ENCODE measurements at places on chromosomes 13 and 19.
A peak's percentile ranks its signal among the peaks of the same experiment; 100 is the strongest.

DNA sequence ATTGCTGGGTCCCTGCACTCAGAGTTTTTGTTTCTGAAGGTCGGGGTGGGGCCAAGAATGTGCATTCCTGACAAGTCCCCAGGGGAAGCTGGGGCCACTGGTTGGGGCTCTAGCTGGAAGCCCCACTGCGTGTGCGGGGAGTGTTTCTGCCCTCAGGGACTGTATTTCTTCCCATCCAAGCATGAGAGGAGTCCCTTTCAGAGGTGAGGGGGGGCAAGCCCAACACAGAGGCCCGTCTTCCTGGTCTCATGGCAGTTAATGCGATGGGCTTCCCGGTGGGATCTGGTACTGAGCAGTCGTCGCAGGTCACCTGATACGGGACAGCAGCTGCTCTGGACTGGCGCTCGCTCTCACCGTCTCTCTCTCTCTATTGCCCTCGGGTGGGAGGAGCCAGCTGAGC lies 50.4 kb downstream of the GPR12 start:
- DNase-seq = no peak

GRCh38 chr13:31168166-31168565 lies 6.5 kb upstream of the HSPH1 start:
- DNase-seq = no peak

GRCh38 chr19:18278521-18279265 lies 2.7 kb downstream of the JUND start:
- DNase-seq = no peak

GRCh38 chr19:16216744-16217670 lies 19.3 kb downstream of the AP1M1 start:
- DNase-seq = no peak

- peak; percentile 69 for DNase-seq
These were observed 7.3 kb downstream of the MRPL4 start for GRCh38 chr19:10259162-10259905.

GRCh38 chr19:1507763-1508506 lies 4.9 kb downstream of the ADAMTSL5 start:
- peak; percentile 88 for DNase-seq

DNA sequence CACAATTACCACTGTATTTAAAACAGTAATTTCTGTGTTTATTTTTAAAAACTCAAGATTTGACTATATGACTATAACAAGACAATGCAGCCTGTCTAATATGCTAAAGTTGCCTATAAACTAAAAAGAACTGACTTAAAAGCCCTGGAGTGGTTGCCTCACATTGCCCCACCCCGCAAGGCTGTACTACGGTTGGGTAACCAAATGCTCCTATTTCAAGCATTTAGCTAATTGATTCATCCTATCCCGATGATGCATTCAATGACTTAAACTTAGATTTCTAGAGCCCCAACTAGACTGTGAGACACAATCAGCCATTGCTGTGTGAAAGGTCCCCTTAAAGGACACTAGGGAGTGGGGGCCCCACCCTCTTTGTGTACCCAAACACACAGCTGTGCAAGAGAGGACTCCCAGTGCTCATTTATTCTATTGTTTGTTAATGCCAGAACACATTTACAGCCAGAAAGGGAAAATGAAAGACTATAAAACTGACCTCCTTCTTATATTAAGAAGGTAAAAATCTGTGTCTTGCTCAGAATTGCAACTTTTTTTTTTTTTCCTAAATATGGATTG lies 66.9 kb downstream of the MIPEP start:
- no peak for DNase-seq

DNA sequence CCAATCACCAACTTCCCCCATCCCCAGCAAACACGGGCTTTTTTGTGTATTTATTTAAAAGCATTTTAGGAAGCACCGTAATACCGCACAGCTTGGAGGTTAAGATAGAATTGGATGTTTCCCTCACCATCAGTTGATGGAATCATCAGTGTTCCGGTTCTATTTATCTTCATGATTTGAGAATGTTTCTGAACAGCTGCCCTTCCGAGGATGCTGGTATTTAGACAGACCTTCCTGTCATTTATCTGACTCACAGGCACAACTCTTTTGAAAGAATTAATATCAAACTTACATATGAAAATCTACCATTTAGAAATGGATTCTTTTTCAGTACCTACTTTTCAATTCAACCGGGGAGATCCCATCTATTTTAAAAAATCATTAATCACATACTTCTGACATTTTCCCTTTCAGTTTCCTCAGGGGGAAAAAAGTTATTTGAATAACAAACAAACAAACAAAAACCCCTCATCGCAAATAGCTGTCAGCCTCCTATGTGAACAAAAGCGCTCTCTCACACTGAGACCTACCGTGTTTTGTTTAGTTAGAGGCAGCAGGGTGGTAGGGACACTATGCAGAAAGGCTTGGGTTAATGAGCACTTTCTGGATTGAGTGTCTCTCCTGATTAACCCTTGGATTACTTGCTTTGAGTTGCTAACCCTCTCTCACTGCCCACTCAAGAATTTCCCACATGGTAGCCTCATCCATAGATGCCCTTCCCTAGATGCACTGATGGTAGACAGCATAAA lies 189.3 kb downstream of the TM9SF2 start:
- DNase-seq = no peak

DNA sequence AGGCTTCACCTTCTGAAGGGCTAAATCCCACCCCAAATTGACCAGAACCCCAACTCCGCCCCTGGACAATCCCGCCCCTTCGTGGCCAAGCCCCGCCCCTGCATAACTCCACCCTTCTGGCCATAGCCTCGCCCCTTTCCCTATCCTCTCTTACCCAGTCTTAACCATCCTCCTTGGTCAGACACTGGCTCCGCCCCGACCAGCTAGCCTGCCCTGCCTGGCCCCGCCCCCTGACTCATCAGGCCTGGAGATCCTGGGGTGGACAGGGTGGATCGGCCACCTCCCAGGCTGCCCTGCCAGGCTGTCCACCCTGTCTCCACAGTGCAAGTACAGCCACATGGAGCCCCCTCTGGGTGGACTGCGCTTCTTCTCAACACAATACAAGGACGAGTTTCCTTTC lies 8.0 kb upstream of the ZNF358 start:
- DNase-seq = peak; percentile 88

- DNase-seq = no peak
These were observed 406.7 kb upstream of the ZNF507 start for GRCh38 chr19:31938675-31939074.

DNA sequence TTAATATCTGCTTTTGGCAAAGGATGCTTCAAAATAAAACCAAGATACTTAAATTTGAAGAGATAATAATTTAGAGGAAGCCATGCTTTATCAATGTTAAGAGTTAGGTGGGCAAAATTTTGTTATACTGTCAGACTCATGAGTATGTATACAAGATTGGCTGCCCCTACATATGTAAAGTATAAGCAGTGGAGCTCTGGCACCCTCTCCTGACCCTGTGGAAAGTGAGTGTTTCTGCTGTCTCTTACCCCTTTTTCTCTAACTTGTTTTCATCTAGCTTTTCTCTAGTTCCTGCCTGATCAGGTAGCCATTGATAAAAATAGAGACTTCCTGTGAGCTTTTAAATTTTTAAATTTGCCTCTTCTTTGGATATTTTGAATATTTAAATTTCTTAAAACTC lies 710.9 kb upstream of the SPRY2 start:
- DNase-seq = no peak

DNA sequence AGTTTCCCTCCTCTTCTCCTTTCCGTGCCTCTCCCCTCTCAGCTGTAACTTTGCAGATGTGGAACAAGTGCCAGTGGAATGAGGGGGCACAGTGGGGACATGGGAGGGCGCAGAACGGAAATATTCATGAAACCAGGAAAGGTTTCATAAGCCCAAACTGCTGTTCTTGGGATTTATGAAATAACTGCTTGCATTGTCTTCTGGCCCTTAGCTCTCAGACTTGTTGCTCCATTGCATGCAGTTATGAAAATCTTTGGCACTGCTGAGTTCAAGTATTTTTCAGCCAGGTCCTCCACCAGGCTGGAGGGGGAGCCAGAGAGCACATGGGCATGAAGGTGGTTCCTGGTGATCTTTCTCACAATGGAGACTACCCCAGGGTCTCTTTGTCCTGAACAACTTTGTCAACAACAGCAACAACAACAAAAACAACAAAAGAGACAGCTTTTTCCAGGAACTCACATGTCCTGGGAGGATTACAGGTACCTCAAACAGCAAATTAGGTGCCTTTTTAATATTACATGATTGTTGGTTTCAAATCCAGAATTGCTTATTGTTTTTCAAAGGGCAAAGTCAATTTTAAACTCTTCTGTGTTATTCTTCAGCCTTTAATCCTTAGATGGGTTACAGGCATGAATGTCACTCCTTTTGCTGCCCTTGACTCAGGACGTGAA lies 1.5 kb downstream of the RGCC start:
- peak; percentile 13 for DNase-seq

GRCh38 chr13:93425411-93425810 lies 198.8 kb downstream of the GPC6 start:
- no peak for DNase-seq

GRCh38 chr13:67632590-67632989 lies 402.5 kb upstream of the PCDH9 start:
- DNase-seq = no peak

DNA sequence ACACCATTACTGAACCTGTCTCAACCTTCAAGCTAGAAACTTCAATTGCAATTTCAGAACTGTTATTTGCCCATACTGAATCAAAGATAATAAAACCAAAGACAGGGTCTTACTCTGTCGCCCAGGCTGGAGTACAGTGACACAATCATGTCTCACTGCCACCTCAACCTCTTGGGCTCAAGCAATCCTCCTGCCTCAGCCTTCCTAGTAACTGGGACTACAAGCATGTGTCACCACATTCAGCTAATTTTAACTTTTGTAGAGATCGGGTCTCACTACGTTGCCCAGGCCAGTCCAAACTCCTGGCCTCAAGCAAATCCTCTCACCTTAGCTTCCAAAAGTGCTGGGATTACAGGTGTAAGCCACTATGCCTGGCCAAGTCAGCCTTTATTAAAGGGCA lies 143.4 kb downstream of the DIAPH3 start:
- no peak for DNase-seq

GRCh38 chr13:82467626-82468025 lies 1414.6 kb downstream of the SLITRK1 start:
- DNase-seq = no peak

DNA sequence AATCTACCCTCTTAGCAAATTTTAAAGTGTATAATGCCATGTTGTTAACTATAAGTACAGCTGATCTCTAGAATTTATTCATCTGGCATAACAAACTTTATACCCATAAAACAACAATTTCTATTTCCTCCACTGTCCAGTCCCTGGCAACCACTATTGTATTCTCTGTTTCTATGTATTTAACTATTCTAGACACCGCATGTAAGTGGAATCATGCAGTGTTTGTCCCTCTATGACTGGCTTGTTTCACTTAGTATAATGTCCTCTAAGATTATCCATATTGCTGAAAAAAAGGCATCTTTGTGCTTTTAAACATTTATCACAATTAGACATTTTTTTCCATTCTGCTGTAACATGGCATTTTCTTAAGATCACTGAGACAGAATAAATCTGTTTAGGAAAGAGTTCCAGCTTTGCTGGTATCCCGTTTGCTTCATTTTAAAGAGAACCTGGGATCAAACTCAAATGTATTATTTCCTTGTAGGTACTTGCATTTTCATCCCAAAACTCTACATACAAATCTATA lies 1191.0 kb downstream of the SLITRK5 start:
- no peak for DNase-seq

GRCh38 chr13:98752467-98753290 lies at the start of gene SLC15A1:
Gene SLC15A1 (minus strand): TSS chr13:98752672. CDS start chr13:98752598, 74 bp downstream.
- DNase-seq = no peak

GRCh38 chr19:2846180-2846894 lies 5.1 kb downstream of the ZNF555 start:
- no peak for DNase-seq

DNA sequence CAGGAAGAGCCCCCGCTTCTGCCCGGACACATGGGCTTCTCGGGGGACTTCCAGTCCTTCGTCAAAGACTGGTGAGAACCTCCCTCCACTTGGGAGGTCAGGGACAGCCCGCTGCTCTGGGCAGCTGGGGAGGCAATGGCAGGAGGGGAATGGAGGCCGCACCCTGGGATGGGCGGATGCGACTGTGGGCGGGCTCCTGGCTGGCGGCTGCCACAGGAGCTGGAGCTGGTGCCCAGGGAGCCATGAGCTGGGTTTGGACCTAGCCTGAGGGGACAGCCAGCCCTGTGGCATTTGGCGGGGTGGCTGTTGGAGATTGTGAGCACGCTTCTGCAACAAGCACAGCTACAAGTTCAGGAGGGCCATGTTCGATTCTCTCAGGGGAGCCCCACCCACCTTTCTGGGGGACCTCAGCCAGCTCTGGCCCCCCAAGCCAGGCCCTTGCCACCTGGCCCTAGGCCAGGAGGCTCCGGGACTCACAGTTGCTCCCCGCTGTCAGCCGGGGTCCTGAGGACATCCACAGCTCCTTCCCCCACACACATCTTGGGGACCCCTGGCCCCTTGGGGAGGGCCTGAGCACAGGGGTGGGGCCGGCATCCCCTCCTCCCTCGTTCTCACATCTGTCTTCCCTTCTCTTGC lies 3.0 kb upstream of the TGFBR3L start:
- DNase-seq = no peak

- DNase-seq = peak; percentile 49
These were observed at the start of gene PRKD2 for GRCh38 chr19:46717034-46717715. Gene PRKD2 (minus strand): TSS chr19:46717114. CDS start chr19:46716370, 744 bp downstream.

DNA sequence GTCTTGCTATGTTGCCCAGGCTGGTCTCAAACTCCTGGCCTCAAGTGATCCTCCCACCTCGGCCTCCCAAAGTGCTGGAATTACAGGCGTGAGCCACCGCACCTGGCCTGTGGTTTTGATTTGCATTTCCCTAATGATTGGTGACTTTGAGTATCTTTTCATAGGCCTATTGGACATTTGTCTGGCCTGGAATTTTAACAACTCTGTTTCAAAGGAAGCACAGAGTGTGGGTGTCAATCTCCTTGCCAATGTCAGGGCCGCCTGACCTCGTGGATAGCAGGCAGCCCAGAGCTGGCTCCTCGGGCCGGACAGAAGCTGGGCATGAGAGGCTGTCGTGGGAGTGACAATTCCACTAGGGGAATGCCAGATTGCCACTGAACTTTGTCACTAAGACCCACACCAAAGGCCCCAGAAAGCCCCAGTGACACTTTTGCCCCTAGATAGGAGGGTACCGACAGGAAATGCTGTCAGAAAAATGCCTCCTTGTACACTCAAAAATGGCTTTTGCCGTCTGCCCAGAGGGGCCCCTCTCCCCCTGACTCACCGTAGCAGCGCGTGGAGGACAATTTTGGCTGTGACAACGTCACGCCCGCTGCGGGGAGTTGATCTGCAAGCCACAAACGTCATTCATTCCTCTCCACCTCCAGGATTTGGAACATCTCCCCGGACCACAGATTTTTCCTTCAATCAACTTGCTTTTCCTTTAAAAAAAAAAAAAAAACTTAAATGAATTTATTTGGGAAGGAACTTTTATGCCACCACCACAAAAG lies 11.7 kb upstream of the ADGRE5 start:
- no peak for DNase-seq

- no peak for DNase-seq
These were observed 926 bp downstream of the ZNF587 start for GRCh38 chr19:57850553-57851017.
